Left hindlimb (tissue), 1 donor: ENCODE measurements at places on chromosomes 11 and 22.

GRCh38 chr11:79173615-79174014 lies 267.2 kb downstream of the TENM4 start:
- DNase-seq, result no peak

DNA sequence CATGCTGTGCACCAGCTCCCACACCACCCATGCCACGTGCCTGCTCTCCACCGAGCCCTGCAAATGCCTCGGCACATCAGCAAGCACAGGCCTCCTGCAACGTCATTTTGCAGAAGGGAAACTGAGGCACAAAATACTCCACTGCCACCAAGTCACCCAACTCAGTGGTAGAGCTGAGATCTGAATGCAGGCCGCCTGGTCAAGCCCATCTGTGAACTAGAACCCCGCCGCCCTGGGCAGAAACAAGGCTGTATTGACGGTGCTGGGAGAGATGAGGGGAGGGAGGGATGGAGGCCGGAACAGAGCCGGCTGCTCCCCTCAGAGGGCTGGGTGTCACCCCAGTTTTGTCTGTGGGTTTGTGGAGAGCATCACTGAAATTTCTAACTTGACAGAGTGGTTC lies 81.4 kb downstream of the CDKN1C start:
- DNase-seq, result no peak

DNA sequence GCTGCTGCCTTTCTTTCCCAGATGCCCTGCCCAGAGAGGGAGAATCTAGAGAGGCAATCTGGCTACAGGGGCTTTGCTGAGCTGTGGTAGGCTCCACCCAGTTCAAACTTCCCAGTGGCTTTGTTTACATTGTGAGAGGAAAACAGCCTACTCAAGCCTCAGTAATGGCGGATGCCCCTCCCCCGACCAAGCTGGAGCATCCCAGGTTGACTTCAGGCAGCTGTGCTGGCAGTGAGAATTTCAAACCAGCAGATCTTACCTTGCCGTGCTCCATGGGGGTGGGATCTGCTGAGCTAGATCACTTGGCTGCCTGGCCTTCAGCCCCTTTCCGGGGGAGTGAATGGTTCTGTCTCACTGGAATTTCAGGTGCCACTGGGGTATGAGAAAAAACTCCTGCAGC lies 12.2 kb downstream of the BDNF start:
- no peak for DNase-seq

- DNase-seq, result no peak
Observed at GRCh38 chr22:19350476-19350859, 58.9 kb upstream of the CLTCL1 start.

- no peak for DNase-seq
Observed at GRCh38 chr11:105468154-105468553, 141.7 kb upstream of the GRIA4 start.

- DNase-seq, result no peak
Observed at GRCh38 chr11:117652521-117652920, 144.5 kb downstream of the DSCAML1 start.

- peak; percentile 83 for DNase-seq
Observed at GRCh38 chr11:63909591-63910506, 7.1 kb downstream of the RCOR2 start.

DNA sequence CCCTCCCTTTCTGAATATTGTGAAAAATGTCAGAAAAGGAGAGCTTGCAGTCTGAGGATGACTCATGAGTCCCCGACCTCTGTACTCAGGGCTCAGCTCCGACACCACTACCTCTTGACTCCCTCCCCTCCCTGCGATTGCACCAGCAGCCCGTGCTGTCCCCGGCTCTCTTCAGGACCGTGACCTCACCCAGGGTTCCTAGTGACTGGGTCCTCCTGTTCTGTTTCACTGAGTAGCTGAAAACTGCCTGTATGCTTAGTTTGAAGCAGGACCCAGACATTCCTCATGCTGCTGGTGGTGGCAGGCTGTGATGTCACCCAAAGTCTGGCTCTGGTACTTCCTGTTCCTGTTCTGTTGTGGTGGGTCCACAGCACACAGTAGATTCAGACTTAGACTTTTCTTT lies 11.7 kb downstream of the PHRF1 start:
- no peak for DNase-seq

DNA sequence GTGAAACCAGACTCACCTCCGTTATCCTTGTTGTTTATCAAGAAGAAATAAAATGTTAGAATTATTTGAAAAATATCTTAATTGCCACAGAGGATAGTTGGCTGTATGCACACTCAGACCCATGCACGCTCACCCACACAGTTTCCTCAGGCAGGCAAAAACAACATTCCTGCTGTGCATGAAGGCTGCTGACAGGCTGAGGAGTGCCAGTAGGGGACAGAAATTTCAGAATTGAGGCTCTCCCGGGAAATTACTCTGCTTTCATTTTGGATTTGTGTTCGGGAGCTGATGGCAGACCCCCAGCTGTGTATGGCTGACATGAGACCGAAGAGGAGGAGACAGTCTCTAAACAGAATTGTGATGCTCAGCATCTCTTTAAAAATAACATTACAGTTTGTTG lies 87.5 kb downstream of the AMOTL1 start:
- no peak for DNase-seq

- no peak for DNase-seq
Observed at GRCh38 chr11:20688761-20689160, 19.4 kb downstream of the NELL1 start.

GRCh38 chr11:104649002-104649401 lies 249.3 kb downstream of the CASP12 start:
- DNase-seq, result no peak

GRCh38 chr11:2314525-2315394 lies 12.9 kb downstream of the TSPAN32 start:
- peak; percentile 94 for DNase-seq

GRCh38 chr22:37244114-37244921 lies at the start of gene RAC2:
Gene RAC2, minus strand, starts transcription at chr22:37244269. Its CDS starts 121 bp downstream, at chr22:37244148.
- no peak for DNase-seq

GRCh38 chr11:28542561-28542960 lies 434.4 kb downstream of the METTL15 start:
- DNase-seq, result no peak

GRCh38 chr22:21067901-21068680 lies 22.3 kb downstream of the LRRC74B start:
- no peak for DNase-seq

GRCh38 chr11:34719303-34719848 lies 98.5 kb downstream of the EHF start:
- no peak for DNase-seq

GRCh38 chr11:45568049-45568448 lies 97.4 kb downstream of the CHST1 start:
- peak; percentile 55 for DNase-seq

- no peak for DNase-seq
Observed at GRCh38 chr11:133227632-133228111, 304.6 kb downstream of the OPCML start.

GRCh38 chr11:84795698-84796097 lies 831.4 kb downstream of the DLG2 start:
- DNase-seq, result no peak

DNA sequence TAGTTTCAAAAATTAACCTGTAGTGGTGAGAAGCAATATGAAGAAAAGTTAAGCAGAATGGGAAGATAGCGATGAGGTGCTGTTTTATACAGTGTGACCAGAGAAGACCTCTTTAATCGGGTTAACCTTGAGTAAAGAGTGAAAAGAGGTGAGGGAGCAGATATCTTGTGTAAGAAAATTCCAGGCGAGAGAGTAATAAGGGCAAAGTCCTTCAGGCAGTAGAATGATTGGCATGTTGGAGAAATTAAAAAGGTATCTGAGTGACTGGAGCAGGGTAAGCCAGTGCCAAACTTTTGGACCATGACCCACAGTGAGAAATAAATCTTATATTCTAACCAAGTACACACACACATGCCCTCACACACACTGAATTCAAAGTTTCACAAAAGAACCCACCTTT lies 374.7 kb upstream of the LARGE1 start:
- no peak for DNase-seq

DNA sequence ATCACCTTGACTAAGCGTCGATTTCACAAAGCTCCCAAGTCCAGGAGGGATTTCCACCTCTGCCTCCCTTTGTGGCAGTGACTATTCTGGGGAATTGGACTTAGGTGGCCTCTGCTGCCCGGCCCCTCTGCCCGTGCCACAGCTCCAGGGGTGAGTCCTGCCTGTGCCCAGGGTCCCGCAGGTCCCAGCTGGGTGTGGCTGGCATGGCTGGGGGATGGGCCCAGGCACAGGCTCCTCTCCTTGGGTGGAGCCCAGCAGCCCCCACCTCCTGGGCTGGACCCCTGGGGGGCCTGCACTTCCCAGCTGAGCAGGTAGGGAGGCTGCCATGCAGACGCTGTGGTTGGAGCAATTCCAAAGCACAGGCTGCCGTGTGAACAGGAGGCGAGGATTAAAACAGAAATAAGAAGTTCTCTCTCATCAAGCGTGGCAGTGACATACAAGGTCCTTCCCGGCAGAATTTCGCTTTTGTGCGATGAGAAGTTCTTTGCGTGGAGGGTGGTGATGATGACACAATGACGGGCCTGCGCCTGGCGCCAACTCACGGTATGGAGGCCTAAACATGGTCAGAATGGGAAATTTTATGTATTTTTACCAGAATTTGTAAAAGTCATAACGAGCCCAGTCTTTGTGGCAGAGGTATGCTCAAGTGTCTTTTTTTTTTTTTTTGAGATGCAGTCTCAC lies 107.3 kb downstream of the BRD1 start:
- DNase-seq, result no peak

- DNase-seq, result no peak
Observed at GRCh38 chr22:22697377-22698117, 53.1 kb downstream of the GGTLC2 start.
